ENCODE measurements at places on chromosomes 16 and 17.
A peak's percentile ranks its signal among the peaks of the same experiment; 100 is the strongest.

DNA sequence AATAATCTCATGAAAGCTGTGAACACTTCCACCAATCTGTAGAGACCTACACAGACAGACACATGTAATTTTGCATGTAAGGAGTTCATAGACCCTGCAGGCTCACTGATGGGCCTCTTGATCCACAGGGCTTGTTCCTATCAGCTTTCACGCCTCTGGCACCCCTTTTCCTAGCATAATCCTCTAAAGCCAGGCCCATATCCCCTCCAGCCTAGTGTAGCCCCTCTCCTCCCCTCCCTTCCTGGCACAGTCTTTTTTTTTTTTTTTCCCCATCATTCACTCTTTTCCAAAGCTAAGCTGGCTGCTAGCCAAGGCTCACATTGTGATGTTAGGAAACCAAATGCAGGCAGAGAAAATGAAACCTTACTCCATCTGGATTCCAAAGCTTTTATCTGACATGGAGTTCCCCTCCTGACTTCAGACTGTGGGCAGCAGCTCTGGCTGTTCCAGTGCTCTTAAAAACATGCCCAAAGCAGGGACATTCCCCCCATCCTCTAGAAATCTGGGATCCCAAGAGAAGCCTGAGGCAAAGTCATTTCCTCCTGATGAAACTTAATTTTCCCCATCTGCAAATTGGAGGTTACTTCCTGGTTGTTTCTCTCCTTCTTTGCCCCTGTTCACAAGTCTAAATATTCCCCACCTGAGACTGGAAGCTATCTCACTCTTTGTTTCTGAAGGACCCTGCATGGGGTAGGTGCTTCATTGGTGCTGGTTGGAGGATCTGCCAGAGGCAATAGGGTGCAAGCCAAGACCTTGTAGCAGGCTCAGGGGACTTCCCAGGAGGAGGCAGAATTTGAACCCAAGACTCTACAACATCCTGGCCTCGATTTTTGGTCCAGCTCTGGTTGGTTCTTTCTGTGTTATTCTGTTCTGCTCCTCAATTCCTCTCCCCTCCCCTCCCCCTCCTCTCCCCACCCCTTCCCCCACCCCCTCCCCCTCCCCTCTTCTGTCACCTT, 9.9 kb upstream of the CCL5 start:
- DNase-seq = no peak

DNA sequence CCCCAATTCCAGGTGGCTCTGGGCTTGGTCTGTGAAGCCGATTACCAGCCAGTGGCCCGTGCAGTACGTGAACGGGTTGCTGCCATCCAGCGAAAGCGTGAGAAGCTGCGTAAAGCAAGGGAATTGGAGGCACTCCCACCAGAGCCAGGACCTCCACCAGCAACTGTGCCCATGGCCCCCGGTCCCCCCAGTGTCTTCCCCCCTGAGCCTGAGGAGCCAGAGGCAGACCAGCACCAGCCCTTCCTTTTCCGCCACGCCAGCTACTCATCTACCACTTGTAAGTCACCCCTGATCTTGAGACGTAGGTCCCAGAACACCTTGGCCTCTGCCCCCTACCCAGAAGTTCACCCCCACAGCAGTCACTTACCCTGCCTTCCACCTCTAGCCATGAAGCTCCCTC, 6.9 kb downstream of the WNK4 start:
- no peak for DNase-seq

DNA sequence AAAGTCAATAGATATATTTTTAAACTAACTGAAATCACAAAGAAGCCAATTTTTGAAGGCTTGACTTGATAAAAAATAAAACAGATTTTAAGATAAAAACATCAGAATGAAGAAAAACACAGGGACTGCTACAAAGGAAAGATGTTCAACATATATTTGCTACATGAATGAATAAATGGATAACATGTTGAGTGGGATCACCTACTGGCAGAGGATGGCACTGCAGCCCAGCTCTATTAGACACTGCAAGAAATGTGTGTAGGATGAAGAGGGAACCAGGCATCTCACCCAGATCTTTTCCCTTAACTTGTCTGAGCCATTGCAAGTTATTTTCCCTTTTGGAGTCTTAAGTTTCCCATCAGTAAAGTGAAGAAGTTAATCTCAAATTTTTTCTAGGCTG, 4.2 kb downstream of the AIPL1 start:
- no peak for DNase-seq

DNA sequence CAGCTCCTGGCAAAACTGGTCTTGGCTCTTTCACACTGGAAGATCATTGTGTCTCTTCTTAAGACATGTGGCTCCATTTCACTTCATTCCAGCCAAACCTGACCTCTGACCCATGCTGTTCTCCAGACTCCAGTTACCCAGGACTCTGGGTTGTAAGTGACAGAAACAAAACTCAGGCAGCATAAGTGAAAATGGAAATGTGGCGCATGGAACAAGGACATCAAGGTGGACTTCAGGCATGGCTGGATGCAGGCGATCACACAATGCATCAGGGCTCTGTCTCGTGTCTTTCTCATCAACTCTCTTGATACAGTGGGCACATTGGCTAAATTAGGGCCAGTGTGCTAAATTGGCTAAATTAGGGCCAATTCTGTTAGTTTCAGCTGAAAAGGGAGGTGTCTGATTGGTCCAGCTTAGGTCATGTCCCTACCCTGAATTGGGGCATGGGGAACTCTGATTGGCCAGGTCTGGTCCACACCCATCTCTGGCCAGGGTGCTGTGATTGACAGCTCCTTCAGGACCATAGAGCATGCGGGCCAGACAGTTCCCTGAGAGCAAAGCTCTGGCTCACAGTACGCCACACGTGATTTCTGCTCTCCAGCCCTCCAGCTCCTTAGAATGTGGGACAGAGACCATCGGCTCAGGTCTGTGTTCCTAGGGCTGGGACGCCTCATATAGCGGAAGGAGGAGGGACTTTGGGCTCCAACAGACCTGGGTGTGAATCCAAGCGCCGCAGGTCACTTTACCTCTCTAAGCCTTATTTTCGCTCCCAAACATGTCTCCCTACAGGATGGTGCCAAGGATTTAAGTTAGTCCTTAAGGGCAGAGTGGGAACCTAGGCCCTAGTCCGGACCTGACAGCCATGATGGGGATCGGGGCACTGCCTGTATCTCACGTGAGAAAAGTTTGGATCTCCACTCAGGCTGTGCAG, 17.5 kb downstream of the SOCS1 start:
- DNase-seq = no peak

GRCh38 chr17:55324296-55324978, 59.7 kb downstream of the HLF start:
- DNase-seq = no peak

- DNase-seq = peak; percentile 41
Observed at GRCh38 chr17:64780096-64781013, 118.2 kb upstream of the SMURF2 start.

DNA sequence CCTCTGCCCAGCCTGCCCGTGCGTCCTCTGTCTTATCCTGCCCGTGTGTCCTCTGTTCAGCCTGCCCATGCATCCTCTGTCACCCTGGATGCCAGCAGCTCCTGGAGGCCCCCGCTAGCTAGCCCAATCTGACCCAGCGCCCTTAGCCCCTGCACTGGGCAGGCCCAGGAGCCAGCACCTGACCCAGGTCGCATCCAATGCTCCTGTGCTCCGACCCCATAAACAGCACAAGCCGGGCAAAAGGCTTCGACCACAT, 13.1 kb downstream of the CDH15 start:
- DNase-seq = no peak

GRCh38 chr16:66161942-66162341, 204.5 kb upstream of the CDH5 start:
- no peak for DNase-seq

DNA sequence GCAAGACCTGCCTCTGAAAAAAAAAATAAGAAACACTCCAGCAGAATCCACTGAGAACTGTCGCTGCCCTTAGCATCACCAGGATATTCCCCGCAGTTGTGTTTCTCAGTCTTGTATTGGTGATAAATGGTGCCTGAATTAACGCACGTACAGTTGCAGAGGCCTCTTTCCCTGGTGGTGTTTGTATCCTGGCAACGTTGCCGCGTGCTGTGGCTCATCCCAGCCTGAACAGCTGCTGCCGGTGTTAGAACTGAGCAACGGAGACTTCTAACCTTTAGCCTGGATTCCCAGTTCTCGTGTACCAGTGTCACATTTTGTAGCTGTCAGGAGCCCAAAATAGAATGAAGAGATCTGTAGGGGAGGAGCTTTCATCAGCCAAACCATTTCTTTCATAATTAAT, 4.8 kb downstream of the MLYCD start:
- no peak for DNase-seq

GRCh38 chr17:16273499-16273898, 56.5 kb downstream of the PIGL start:
- no peak for DNase-seq

DNA sequence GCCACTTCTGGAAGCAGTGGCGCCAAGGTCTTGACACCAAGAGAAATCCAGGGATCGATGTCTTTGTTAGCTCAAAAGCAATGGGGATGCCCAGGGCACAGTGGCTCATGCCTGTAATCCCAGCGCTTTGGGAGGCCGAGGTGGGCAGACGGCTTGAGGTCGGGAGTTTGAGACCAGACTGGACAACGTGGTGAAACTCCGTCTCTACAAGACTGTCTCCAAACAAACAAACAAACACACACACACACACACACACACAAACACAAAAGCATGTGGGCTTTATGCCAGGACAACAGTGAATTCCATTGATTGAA, 22.4 kb upstream of the FAAP100 start:
- no peak for DNase-seq

DNA sequence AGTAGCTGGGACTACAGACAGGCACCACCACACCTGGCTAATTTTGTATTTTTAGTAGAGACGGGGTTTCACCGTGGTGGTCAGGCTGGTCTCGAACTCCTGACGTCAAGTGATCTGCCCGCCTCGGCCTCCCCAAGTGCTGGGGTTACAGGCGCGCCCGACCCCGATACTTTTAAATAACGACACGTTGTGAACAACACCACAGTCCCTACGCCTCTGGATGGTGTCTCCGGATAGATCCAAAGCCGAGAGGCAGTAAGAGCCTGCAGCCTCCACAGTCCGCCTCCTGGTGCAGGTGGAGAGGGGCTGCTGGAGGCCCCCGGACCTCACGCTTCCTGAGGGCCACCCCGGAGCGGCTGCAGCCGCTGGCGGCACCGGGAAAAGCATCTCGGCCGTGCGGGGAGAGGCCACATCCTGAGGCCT, 741 bp upstream of the TLCD3A start:
- no peak for DNase-seq

GRCh38 chr16:66515596-66516508, 34.1 kb downstream of the TK2 start:
- DNase-seq = no peak

DNA sequence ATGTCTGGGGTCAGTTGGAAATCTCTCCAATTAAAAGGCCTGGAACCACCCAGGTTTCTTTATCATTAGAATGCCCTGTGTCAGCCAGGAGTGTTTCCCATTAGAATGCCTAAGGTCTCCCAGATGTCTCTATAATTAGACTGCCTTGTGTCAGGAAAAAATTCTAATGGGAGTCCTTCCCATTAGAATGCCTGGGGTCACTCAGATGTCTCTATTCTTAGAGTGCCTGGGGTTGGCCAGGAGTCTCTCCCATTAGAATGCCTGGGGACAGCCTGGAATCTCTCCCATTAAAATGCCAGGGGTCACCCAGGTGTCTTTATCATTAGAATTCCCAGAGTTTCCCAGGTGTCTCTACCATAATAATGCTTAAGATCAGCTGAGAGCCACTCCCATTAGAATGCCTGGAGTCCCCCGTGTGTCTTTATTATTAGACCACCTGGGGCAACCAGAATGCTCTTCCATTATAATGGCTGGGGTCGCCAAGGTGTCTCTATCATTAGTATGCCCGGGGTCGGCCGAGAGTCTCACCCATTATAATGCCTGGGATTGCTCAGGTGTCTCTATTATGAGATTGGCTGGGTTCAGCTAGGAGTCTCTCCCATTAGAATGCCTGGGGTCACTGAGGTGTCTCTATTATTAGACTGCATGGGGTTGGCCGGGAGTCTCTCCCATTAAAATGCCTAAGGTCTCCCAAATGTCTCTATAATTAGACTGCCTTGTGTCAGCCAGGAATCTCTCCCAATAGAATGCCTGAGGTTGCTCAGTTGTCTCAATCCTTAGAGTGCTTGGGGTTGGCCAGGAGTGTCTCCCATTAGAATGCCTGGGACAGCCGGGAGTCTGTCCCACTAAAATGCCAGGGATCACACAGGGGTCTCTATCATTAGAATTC, 2254.6 kb downstream of the TP53TG3F start:
- no peak for DNase-seq

DNA sequence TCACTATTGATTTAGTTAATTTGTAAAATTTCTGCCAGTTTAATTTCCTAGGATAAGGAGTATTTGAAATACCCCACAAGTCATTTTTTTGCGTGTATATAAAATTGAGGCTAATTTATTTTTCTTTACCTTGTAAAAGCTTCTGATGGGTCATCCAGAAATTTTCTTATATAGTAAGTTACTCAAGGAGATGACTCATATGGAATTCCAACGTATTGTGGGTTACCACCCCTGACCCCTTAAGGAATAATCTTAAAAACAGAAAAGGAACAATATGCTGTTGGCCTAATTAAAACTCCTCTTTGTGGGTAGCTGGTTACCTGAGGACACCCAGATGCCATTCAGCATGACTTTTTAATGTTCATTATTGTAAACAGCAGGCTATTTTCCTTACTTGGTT, 13.6 kb downstream of the HEATR6 start:
- DNase-seq = no peak

DNA sequence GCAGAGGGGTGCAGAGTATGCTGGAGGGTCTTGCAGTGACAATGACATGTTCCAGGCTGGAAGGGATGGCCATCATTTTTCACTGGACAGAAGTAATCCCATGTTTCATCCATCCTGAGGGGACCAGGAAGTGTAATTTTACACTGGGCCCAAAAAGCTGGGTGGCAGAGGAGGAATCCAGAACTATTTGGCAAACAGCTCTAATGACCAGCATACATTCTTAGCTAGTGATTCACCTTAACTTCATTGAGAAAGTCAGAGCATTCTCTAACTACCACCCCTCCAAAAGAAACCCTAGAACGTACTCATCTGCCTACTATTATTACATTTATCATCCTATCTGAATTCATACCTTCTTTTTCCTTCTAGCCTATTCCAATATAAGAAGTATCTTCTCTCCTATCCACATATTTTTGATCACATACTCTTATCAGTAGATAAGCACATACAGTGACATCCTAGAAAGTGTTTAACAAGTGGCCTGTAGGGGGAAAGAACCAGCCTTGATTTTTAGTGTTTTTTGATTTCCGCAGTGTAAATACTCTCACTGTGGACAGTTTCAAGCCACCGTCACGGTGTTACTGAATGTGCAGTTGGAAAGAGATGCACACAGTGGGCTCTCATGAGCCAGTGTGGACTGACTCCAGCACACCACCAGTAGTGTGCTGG, 118.1 kb downstream of the FTO start:
- no peak for DNase-seq

GRCh38 chr16:53945996-53946395, 242.0 kb downstream of the FTO start:
- no peak for DNase-seq

Measured in central memory CD8-positive, alpha-beta T cell (primary cell).